ENCODE measurements at places on chromosomes 11 and 22. TPM values are rescaled to one million over a fixed set of nuclear protein-coding genes. Genes with fewer than 3 reads are reported as not detected.
A peak's percentile ranks its signal among the peaks of the same experiment; 100 is the strongest.

DNA sequence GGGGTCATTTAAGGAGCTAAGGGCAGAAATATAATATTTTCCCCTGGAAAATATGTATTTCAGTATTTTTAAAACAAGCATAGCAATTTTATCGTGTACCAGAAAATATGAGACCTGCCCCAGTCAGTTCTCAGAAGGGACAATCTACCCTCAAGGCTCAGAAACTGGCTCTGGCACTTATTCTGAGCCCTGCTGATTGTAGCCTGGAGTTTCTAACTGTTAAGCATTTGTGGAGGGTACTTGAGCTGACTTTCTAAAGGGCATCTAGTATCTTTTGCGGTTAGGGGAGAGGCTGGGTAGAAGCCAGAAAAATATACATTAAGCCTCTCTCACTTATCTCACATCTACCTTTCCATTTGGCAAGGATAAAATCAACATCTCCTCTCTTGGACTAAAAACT is 71.3 kb upstream of the FSHB start:
- H3K36me3 ChIP-seq = no peaks in the 10 kb centered on the region
- H3K27ac ChIP-seq = no peak overlapping the region
- no peak overlapping the region for H3K4me3 ChIP-seq
- DNase-seq = no peak
- H3K4me1 ChIP-seq = no peaks in the 10 kb centered on the region

- no peaks in the 10 kb centered on the region for H3K36me3 ChIP-seq
- H3K27ac ChIP-seq = no peak overlapping the region
- H3K4me1 ChIP-seq = peaks cover 2% of the 10 kb centered on the region
- peaks cover 24% of the 10 kb centered on the region for H3K27me3 ChIP-seq
Observed at GRCh38 chr22:23351321-23351720, 171.0 kb downstream of the BCR start.

DNA sequence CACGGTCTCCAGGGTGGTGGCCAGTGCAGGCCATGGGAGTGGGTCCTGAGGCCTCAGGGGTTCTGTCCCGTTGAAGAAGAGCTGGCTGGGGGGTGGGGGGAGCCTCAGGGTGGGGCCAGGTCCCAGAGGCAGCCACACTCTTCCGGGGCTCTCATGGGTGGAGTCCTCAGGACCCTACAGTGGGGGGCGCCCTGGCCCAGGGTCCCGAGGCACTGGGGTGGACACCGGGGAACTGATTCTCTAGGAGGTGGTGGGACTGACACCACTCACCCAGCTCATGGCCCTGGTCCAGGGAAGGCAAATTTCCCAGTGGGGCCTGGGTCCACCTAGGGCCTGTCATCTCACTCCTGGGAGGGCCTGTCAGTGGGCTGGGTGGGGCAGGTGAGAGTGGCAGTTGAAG is 12.8 kb downstream of the GGT5 start:
- no peaks in the 10 kb centered on the region for H3K36me3 ChIP-seq
- no peak overlapping the region for H3K4me3 ChIP-seq
- no peak overlapping the region for H3K27ac ChIP-seq
- DNase-seq = no peak
- H3K27me3 ChIP-seq = no peaks in the 10 kb centered on the region

Gene GGTLC2
- total RNA-seq = not detected

DNA sequence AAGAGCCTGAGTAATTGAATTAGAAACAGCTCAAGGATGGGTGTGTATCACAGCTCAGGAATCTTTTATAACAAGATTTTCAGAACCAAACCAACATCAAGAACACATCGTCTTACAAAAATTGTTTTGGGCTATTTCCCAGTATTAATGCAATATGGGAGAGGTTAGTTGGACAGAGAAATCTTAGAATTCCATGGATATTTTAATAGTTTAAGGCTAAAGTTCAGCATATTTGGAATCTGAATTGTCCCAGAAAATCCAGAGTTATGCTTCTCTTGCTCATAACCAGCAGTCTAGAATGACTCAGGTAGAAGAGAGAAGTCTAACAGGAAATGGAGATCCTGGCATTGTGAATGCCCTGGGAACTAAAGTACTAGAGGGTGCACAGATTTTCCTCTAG is 74.6 kb downstream of the ADM start:
- no peaks in the 10 kb centered on the region for H3K4me1 ChIP-seq
- no peaks in the 10 kb centered on the region for H3K36me3 ChIP-seq
- H3K27me3 ChIP-seq = no peaks in the 10 kb centered on the region
- no peak overlapping the region for H3K27ac ChIP-seq

Gene CASP1
- 11.6 TPM for total RNA-seq

DNA sequence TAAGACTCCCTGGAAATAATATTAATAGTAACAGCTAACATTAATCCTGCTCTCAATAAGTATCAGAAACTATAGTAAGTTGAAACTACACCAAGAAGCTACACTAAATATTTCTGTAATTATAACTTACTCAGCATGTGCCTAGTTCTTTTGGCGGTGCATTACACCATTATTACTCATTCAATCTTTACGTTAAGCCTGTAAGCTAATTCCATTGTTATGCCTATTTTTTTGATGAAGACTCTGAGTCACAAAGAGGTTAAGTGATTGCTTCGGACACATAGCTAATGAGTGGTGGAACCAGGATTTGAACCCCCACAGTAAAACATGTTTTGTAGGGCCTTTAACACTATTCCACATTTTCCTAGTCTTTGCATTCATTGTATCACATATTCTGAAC is 111.6 kb downstream of the RASSF10 start:
- H3K27me3 ChIP-seq = peaks cover 13% of the 10 kb centered on the region
- H3K4me3 ChIP-seq = no peak overlapping the region
- no peak for DNase-seq
- H3K4me1 ChIP-seq = no peaks in the 10 kb centered on the region
- H3K36me3 ChIP-seq = no peaks in the 10 kb centered on the region

- no peak overlapping the region for H3K27ac ChIP-seq
- H3K4me1 ChIP-seq = no peaks in the 10 kb centered on the region
- peaks cover 26% of the 10 kb centered on the region for H3K27me3 ChIP-seq
- H3K36me3 ChIP-seq = no peaks in the 10 kb centered on the region
Observed at GRCh38 chr11:114277637-114278341, 18.4 kb upstream of the NNMT start.

Gene CARD18
- not detected for total RNA-seq

- no peaks in the 10 kb centered on the region for H3K36me3 ChIP-seq
- DNase-seq = no peak
- no peaks in the 10 kb centered on the region for H3K4me1 ChIP-seq
- H3K27me3 ChIP-seq = peaks cover 4% of the 10 kb centered on the region
- H3K27ac ChIP-seq = no peak overlapping the region
- H3K4me3 ChIP-seq = no peak overlapping the region
Observed at GRCh38 chr22:30460147-30460546, 11.7 kb downstream of the SEC14L3 start.

GRCh38 chr11:117143390-117143789 is 697 bp upstream of the PAFAH1B2 start:
- peaks cover 38% of the 10 kb centered on the region for H3K4me1 ChIP-seq
- peaks cover 11% of the 10 kb centered on the region for H3K27me3 ChIP-seq
- peaks cover 33% of the 10 kb centered on the region for H3K36me3 ChIP-seq
- H3K4me3 ChIP-seq = peak overlapping the region; percentile 100

Gene NOX4
- not detected for total RNA-seq

DNA sequence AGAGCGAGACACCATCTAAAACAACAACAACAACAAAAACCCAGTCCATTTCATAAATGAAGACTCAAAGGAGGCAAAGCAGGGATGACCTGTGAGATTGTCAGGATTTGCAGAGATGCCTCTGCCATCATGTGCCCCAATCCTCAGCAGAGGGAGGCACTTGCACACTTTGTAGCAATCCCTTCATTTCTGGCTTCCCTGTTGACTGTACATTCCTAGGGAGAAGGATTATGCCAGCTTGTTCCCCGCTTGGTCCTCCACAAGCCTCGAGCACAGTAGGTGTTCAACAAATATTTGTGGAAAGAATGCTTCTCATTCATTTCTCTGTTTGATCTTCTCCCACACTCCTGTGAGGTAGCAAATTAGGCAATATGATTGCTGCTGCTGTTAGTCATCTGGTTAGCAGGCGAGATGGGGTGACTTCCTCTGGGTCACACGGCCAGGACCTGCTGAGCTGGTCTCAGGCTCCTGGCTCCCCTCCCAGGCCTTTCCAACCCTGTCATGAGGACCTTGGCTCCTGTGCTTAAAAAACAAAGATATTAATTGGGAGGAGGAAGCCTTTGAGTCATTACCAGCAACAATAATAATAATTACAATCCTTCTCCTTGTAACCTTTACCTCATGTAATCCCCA is 34.1 kb downstream of the LIF start:
- no peaks in the 10 kb centered on the region for H3K36me3 ChIP-seq
- no peaks in the 10 kb centered on the region for H3K27me3 ChIP-seq
- DNase-seq = no peak

Gene DGCR6
- 1.2 TPM for total RNA-seq

DNA sequence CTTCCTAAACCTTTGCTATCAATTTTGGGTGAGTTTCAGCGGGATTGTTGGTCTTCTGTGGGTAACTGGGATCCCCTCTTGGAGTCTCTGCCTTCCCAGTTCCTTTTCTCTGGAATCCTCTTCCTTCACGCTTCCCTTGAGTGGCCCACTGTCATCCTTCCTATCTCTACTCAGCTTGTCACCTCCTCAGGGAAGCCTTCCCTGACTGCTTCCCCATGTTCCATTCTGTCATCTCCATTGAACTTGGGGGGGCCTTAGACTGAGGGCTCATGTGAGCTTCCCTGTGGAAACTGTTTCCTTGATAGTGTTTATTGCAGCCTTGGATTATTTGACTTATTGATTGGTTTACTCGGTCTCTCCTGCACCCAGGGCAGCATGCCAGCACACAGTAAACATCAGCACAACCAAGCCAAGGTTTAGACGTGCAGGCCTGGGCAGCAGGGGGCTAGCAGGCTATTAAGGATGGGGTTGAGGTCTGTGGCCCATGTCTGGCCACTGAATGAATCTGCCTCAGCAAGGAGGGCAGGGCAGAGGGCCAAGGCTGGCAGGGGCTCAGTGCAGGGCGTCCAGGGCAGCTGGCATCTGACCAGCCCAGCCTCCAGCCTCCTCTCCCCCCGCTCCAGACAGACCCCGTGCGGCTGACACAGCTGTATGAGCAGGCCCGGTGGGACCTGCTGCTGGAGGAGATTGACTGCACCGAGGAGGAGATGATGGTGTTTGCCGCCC is 7.2 kb downstream of the TRPT1 start:
- no peaks in the 10 kb centered on the region for H3K27me3 ChIP-seq
- H3K27ac ChIP-seq = peak overlapping the region; percentile 47
- no peak for DNase-seq
- peaks cover 6% of the 10 kb centered on the region for H3K4me1 ChIP-seq

- peaks cover 16% of the 10 kb centered on the region for H3K4me1 ChIP-seq
- peak within 1 kb of the TSS; percentile 89 for H3K27ac ChIP-seq
- peak within 1 kb of the TSS; percentile 90 for H3K4me3 ChIP-seq
Observed at GRCh38 chr22:45413368-45414211, at the start of the genes RIBC2 and SMC1B. RIBC2 (plus strand) TSS chr22:45413693; CDS start chr22:45413887, 194 bp downstream. SMC1B (minus strand) TSS chr22:45413599; CDS start chr22:45413567, 32 bp downstream.

Data from activated T-helper 2 cell treated with anti-CD3 and anti-CD28 coated beads, Interferon-gamma antibody, Interleukin-2, Interleukin-4, amounts not matched to agents 10 μg/mL and 5 μg/mL and 100 μg/mL, durations not matched to agents 14 hours and 24 hours and 36 hours (primary cell).